ENCODE measurements at places on chromosomes 5 and 9.

DNA sequence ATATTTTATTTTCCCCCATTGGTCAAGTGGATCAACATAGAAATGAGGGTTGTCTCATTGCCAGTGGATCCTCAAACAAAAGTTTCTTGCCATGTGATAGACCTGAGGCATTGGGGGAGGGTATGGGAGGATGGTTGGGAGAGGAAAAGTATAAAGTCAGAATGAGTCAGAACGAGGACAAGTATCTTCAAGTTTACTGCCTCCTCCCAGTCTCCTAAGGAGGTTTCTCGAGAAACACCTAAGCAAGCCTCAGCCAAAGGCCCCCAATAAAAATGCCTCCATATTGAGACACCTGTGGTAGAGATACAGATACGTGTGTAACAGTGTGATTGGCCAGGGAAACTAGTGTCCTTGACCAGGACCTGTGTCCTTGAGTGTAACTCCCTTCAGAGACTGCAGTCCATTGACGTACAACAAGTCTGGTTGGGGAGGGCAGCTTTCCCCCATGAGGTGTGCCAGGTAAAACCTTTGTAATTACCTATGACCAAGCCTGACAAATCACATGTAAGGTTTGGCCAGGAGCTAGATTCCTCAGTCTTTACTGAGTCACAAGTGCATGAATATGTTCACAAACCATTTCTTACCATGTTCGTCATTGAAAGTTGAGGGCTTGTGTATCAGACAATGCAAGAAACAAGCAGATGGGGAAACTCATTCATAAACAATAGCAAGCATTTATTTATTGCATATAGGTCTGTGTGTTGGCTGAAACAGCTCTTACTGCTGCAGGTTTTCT, 198.6 kb upstream of the SH3GL2 start:
- DNase-seq: no peak

GRCh38 chr5:36685631-36686288, 79.4 kb downstream of the SLC1A3 start:
- no peak for DNase-seq

DNA sequence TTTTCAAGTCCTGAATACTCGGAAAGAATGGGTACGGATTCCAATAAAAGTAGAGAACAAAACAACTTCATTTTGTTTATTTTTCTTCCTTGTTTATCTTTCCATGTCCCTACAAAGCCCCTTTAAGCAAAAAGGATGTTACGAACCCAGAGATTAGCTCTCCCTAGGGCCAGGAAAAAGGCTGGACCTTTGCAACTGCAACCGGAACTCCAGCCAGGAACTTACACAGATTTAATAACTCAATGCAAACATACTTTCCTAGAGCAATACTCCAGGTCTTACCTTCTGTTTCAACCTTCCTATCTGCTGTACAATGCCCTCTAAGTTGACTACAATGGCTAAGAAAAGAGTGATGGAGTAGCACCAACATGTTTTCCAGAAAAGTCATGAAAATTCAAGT, 7.0 kb downstream of the DENND1A start:
- no peak for DNase-seq

DNA sequence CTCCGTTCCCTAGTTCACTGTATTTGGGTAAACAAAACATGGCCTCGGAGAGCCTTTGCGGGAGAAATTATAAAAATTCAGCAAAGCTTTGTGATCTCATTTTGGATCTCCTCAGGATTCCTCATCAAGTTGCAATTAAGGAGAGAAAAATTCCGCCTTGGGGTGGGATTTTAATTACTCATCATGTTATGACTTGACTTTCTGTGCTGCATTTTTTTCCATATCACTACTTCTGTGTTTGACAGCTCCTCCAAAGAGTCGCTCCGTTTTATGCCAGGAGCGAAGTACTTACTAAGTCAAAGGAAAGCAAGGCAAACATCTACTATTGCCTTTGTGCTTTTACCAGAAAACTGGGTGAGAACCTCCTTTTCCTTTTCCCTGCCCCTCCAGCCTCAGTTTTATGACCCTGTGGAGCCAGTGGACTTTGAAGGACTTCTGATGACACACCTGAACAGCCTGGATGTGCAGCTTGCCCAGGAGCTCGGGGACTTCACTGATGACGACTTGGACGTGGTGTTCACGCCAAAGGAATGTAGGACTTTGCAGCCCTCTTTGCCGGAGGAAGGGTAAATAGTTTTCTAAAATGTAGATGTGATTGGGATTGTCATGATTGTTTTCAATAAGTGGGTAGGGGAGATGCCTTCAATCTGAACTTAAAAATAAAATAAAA, 71.5 kb downstream of the DOCK8 start:
- no peak for DNase-seq

DNA sequence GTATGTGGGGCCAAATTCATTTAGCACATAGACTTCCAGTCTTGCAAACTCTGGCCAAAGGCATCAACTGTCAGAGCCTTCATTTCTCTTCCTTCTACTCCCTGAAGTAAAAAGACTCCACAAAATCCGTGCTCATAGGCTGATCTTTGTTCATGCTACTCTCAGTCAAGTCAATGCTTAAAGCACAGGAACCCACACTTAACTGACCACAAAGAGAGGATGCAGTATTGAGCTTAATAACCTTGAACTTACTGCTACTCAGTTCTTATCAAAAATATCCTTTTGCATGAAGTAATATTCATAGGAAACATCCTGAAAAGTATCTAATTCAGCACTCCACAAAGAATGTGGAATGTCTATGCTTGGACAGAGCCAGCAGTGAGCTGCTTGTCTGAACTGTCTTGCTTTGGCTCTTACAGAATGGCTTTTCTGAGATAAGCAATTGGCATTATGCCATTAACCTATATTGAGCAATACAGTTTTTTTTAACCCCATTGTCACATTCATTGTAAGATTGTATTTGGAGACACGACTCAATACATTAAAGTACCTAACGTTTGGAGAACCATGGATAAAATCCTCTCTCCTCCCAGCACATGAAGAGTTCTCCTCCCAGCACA, 21.7 kb downstream of the LPAR1 start:
- peak; percentile 64 for DNase-seq

- no peak for DNase-seq
These were observed 42.2 kb upstream of the IL17B start for GRCh38 chr5:149421372-149421685.

DNA sequence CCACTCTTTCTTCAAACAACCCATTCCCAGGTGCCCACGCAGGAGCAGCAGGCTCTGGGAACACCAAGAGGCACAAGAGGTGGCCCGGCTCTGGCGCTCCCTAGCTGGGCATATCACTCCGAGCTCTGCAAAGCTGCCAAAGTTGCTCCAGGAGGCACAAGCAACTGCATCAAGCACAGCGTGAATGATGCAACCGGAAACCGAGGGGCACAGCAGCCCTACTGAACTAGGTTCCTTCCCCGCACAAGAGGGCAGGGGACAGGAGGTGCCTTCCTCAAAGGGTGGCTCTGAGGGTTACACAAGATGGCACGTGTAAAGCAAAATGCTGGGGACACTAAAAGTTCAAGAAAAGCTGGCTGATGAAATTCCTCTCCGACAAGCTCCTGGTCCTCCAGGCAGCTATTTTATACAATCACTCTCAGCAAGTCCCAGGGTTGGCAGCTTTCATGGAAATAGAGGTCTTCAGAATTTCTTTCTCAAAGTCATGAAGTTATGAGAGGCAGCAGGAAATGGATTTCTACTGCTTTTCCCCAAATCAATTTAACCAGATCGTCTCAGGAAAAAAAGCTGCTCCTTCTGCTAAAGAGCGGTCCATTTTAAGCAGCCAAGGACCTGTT, 22.9 kb downstream of the PSMB7 start:
- peak; percentile 60 for DNase-seq

GRCh38 chr5:36948041-36948440, 71.5 kb downstream of the NIPBL start:
- DNase-seq: peak; percentile 26

GRCh38 chr9:96413302-96414221, 4.6 kb downstream of the ZNF367 start:
- DNase-seq: no peak

DNA sequence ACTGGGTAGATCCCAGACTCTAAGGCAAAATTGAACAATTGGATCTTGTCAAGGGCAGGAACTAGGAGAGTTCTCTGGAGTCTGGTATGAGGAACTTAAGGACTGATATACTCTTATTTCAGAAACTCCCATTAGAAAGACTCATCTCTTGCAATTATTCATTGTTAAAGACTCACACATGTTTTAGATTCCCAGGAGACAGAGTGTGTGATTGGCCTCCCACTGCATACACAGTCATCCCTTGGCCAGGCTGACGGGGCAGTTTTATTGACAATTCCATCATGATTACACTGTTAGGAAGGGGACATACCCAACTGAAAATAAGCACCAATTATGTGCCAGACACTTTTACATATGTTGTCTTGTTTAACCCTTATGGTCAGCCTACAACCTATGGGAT, 347.2 kb downstream of the DMAC1 start:
- peak; percentile 37 for DNase-seq

GRCh38 chr5:174531782-174532191, 192.6 kb upstream of the MSX2 start:
- DNase-seq: peak; percentile 54

- DNase-seq: peak; percentile 98
These were observed 12.6 kb upstream of the SPARC start for GRCh38 chr5:151699071-151699901.

DNA sequence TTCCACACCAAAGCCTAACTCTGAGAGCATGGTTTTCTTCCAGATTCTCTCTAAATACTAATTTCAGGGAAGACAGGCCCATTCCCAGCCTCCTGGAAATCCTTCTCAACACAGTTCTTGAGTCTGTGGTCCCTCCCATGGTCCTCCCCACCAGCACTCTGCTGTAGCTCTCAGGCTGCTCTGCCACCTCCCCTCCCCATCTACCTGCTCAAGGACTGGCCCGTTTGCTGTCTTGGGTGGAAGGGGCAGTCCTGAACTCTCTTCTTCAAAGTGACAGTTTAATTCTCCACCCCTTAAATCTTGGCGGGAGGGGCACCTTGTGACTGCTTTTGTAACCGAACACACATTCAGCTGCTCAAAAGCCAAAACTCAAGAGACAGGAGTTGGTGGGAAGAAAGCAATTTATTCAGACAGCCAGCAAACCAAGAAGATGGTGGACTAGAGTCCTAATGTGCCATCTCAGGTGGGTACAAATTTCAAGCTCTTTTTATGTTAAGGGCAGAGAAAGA, 7.6 kb upstream of the LCN15 start:
- DNase-seq: no peak

DNA sequence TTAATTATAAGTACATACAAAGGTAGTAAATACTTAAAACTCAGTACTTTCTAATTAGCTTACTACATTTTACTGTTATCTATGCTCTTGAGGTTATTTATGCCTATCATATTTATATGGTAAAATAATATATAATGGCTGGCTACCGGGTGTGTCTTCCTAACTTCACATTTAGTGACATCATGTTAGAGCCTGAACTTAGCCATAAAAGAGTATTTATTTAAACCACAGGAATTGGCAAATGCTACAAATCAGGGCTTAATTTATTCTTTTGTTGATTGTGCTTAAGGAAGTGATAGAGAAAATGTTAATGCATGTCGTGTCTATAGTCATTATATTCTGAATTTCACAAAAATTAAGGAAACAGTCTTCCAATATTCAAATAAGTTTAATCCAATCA, 73.1 kb downstream of the NDUFAF2 start:
- no peak for DNase-seq

DNA sequence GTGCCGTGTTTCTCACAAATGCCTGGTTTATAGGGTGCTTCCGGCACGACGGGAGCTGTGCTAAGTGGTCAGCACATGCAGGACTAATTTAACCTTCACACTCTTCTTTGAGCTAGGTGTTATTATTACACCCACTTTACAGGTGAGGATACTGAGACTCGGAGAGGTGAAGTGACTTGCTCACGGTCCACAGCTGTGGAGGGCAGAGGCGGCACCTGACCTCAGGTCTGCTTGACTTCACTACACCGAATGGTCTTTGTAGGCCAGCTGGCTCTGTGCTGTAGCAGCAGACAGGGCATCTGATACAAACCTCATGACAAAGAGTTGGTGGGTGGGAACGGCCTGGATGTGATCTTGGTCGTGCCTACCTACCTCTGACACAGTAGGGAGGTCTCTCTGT, 102.0 kb upstream of the BOD1 start:
- no peak for DNase-seq

- no peak for DNase-seq
These were observed 214.7 kb downstream of the IRX2 start for GRCh38 chr5:2536632-2537377.

DNA sequence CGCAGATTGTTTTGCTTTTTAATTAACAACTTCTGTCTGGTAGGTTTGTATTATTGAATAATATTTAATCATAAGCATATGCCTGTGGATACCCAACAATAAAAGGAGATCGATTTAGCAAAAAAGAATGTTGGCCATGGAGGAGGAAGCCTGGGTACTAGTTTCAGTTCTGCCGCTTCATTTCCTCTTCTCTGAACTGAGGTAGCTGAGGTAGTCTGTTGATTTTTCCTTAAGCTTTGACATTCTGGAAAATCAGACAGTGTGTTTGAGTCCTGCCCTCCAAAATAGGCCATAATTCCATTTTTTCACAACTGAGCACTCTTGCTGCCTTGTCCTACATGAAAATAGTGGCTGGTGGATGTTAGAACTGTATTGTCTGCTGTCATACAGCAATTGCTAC, 6.0 kb upstream of the GPR21 start:
- DNase-seq: no peak

GRCh38 chr5:55236800-55237199, 3.4 kb upstream of the CCNO start:
- no peak for DNase-seq

DNA sequence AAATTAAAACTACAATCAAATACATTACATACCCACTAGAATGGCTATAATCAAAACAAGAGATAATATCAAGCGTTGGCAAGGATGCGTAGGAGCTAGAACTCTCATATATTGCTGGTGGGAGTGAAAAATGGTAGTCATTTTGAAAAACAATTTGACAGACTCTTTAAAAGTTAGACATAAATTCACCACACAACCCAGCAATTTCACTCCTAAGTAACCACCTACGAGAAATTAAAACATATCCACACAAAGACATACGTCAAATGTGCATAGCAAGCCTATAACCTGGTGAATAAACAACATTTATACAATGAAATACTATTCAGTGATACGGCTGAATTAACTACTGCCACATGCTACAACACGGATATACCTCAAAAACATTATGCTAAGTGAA, 44.7 kb downstream of the GKAP1 start:
- DNase-seq: no peak
